ENCODE measurements at places on chromosomes 16 and 17. TPM values are rescaled to one million over a fixed set of nuclear protein-coding genes. Genes with fewer than 3 reads are reported as not detected.

The PYCARD gene
- 27.8 TPM for total RNA-seq

The CCL8 gene
- not detected for total RNA-seq

The EVPLL gene
- not detected for total RNA-seq

The OR1A1 gene
- total RNA-seq: not detected

The HS3ST3A1 gene
- total RNA-seq: 7.3 TPM

The MYH3 gene
- total RNA-seq: 5.9 TPM

The PRAC2 gene
- total RNA-seq: not detected

The MARVELD3 gene
- not detected for total RNA-seq

GRCh38 chr17:49746791-49747490 lies 17.0 kb downstream of the FAM117A start:
- DNase-seq: no peak

- DNase-seq: no peak
These were observed 6.4 kb upstream of the CACNG4 start for GRCh38 chr17:66957951-66958579.

DNA sequence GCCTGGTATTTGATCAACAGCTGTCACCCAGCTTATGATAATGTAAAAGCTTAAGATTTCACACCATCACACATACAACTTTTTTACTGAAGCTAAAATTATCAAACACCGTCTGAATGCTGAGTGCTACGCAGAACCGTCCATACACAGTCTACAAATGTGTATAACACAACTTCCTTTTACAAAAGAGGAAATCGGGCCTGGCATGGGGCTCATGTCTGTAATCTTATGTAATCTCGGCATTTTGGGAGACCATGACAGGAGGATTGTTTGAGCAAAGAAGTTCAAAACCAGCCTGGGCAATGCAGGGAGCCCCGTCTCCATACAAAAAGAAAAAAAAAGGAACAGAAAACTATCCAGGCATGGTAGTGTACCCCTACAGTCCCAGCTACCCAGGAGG lies 19.6 kb upstream of the QRICH2 start:
- DNase-seq: no peak

DNA sequence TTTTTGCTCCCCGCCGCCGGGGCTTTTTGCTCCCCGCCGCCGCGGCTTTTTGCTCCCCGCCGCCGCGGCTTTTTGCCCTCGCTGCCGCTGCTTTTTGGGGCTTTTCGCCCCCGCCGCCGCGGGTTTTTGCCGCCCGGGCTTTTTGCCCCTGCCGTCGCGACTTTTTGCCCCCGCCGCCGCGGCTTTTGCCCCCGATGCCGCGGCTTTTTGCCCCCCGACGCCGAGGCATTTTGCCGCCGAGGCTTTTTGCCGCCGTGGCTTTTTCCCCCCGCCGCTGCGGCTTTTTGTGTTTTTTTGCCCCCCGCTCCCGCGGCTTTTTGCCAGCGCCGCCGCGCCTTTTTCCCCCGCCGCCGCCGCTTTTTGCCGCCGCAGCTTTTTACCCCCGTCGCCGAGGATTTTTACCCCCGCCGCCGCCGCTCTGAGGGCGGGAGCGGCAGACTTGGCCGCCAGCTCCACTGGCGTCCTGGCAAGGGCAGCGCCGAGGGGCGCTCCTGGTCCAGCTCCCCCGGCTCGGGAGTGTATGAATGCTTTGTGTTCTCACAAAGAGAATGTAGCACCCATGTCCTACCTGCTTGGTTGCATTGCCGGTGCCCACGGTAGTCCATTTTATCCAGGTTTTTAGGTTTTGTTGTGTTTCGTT lies 151.7 kb downstream of the KCNJ18 start:
- no peak for DNase-seq

DNA sequence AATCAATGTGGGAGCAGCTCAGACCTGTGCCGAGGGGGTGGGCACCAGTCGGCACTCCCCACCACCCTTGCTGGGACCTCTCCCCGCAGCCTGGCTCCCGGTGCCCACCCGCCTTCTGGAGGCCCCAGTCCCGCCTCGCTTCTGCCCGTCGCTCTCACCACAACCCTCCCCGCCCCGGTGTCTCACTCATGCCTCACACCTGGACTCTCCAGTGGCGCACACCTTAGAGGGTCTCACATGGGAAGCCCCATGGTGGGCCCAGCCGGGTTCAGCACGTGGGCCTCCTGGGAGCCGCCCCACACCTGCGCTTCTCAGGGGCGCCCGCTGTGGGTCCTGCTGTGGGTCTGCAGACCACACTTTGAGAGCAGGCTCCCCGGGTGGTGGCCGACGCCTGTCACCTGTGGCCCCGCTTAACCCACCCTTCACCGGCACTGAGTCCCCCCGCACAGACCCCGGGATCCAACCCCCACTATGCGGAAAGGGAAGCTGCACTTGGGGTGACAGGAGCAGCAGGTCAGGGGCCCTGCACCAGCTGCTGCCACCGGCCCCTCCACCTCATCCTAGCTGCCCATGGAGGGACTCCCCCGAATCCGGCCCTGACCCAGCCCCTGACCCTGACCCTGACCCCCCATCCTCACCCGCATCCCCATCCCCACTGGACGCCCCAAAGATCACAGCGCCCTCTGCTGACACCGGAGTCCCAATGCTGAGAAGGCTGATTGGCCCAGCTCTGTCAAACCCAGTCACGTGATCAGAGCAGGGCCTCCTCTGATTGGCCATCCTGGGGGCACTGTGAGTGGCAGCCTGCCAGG lies 27.4 kb upstream of the SLC38A10 start:
- no peak for DNase-seq

DNA sequence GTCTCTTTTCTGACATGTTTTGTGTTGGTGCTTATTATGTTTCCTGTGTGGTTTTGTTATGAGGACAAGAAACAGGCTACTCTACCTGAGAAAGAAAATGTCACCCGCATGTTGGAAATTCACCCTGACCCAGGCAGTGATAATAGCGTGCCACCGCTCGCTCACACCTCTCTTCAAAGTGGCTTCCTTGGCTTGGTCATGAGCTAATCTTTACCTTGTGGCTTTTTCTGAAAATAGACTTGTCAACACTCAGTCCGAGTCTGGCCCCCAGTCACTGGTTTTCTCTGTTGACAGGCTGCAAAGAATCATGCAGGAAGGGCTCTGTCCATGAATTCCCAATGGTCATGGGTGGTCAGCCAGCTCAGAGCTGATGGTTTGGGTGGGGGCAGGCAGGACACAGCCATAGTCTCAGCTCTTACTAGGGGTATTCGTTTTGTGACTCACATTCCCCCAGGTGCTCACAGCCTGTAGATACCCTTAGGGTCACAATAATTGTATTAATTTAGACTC lies 121.3 kb upstream of the CACNG5 start:
- no peak for DNase-seq

- DNase-seq: no peak
These were observed 10.1 kb downstream of the VAC14 start for GRCh38 chr16:70790815-70791214.

DNA sequence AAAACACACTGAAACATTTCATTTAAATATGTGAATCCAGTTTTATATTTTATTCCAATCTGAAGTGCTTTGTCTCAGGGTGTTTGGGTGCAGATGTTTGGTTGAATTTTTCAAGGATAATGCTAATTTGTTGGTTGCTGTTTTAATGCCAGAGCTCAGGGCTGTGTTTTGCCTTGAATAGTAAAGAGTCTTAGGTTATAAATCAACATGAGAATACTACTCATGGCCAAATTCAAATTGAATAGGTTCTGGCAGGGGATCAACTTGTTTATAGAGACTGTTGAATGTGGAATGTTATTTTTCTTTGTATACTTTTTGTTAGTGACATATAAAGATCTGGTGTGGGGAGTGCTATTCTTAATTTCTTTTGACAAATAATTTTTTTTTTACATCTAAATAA lies 18.8 kb downstream of the TOM1L1 start:
- DNase-seq: no peak

GRCh38 chr17:34146440-34147043 lies 108.5 kb upstream of the CCL2 start:
- no peak for DNase-seq

GRCh38 chr17:34639706-34640425 lies 60.5 kb downstream of the TMEM132E start:
- DNase-seq: no peak

- no peak for DNase-seq
These were observed 11.9 kb upstream of the GSE1 start for GRCh38 chr16:85601272-85601639.

GRCh38 chr17:50564916-50565315 lies 4.4 kb downstream of the CACNA1G start:
- DNase-seq: peak; percentile 50

DNA sequence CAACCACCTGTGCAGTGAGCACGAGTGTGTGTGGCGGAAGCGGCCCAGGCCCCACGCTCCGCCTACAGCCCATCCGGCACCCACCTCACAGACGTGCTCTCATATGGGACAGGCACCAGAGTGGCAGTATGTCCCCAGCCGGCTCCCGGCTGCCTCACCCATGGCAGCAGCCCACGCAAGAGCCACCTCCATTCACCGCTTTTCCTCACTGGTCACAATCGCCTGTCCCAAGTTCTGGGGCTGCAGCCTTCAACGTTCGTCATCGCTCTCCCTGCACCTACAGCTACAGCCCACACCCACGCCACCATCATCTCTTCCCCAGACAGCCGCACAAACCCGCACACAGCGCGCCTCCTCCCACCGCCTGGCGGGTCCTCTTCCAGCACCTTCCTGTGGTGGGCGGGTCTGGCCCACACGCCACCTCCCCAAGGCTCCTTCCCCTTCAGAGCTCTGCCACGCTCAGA lies 17.5 kb upstream of the TRAP1 start:
- DNase-seq: no peak

DNA sequence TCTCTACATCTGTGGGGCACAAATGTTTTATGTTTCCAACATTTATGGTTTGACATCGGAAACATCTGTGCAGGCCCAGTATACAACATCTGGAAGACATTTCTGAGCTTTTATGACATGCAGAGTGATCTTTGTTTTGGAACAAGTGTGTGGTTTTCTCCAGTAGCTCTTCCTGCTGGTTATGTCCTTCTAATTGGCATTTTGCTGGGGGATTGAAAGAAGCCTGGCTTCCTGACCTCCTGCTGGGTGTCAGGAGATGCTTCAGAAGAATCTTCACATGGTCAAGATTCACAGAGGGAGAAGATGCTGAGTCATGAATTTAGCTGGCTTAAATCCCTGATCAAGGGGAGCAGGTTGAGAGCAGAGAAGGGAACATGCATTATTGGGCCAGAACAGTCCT lies 279.5 kb upstream of the MYOCD start:
- no peak for DNase-seq

DNA sequence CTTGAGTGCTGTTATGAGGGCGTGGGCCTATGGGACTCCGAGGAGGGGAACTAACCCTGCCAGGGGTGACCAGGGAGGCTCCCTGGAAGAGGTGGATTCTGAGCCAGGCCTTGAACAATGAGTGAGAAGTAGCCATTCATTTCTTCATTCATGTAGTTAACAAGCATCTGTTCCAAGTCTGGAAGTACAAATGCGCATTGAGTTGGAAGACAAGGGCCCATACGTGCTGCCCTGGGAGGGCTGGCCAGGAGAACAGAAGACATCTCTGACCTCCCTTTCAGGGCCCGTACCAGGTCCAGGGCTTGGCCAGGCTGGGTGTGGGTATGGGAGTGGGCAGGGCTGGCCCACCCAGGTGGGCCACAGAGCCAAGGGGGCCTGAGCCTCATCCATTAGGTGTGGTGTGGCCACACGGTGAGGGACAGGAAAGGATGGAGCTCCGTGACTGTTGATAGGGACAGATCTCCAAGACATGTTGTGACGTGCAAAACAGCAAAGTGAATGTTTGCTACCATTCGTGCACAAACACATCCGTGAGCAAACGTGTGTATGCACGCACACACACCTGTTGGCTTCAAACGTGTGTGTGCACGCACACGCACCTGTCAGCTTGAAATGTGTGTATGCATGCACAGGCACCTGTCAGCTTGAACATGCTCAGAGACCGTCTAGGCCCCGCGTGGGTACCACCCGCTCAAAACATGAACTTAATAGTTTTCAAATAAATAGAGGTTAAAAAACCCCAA lies 46.8 kb downstream of the ZDHHC7 start:
- DNase-seq: no peak

GRCh38 chr16:78638371-78638770 lies 538.9 kb downstream of the WWOX start:
- no peak for DNase-seq

GRCh38 chr17:65472666-65473309 lies 88.7 kb downstream of the AXIN2 start:
- DNase-seq: peak; percentile 12
